ENCODE measurements at places on chromosomes 1 and 21.

- DNase-seq, result no peak
Observed at GRCh38 chr1:192966073-192966472, 93.1 kb downstream of the UCHL5 start.

- no peak for DNase-seq
Observed at GRCh38 chr21:45097827-45098387, 23.5 kb downstream of the ADARB1 start.

DNA sequence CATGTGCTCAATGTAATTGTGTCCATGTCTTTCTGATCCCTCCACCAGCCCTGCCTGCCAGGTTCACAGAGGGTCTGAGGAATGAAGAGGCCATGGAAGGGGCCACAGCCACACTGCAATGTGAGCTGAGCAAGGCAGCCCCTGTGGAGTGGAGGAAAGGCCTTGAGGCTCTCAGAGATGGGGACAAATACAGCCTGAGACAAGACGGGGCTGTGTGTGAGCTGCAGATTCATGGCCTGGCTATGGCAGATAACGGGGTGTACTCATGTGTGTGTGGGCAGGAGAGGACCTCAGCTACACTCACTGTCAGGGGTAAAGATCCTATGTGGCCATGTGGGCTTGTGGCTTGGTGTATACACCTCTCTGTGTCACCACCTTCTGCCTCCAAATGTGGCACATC is 91.4 kb downstream of the OBSCN start:
- no peak for DNase-seq

DNA sequence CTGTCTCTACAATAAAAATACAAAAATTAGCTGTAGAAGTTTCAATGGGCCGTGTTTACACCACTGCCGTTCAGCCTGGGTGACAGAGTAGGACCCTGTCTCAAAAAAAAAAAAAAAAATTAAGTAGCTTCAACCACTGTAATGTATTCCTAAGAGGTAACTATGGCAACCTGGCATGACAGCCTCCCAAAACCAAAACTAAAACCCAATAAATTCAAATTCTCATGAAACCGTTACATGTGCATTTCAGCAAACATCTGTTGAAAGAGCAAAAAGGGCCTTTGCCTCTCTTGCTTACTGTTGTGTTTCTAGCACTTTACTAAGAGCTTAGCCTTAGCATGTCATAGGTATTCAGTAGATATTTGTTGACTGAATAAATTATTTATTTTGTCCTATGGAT is 33.5 kb downstream of the ODR4 start:
- no peak for DNase-seq

- DNase-seq, result no peak
Observed at GRCh38 chr21:34596561-34597271, 18.2 kb downstream of the RCAN1 start.

DNA sequence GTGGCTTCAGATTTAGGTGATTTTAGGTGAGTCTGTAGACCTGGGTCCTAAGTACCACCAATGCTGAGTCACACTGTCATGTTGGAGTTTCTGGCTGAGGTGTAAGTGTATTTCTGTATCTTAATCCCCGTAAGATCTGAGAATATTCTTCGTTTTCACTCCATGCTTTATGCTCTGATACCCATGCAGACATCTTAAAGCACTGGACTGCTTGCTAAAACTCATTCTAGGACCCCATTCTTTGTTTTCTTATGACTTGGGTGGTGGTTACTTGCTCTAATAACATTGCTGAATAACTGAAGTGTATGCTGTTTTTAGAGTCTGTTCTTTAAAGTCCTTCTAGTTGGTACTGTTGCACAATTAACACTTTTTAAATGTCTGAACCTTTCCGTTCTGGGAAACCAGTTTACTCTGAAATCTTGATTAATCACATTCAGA is 36.6 kb downstream of the CDC42 start:
- DNase-seq, result no peak

DNA sequence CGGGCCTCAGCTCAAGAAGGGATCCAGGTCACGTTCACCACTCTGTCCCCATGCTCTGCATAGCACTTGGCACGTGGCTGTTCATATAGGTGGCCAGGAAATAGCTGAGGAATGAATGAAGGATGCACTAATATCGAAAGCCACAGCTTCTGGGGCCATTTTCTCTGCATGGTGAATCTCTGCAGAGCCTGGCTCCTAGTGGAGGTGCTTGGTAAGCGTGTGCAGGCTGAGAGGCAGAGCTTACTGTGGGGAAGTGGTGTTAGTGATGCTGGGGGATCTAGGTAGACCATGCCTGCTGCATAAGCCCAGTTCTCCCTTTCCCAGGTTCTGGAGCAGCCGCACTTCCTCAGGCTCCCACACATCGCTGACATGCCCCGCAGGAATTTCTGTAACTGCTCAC is 8.3 kb downstream of the CSRP1 start:
- DNase-seq, result no peak

- DNase-seq, result no peak
Observed at GRCh38 chr1:54989473-54989872, 9.0 kb downstream of the TMEM61 start.

- no peak for DNase-seq
Observed at GRCh38 chr1:17274186-17275170, 25.6 kb downstream of the PADI3 start.

- DNase-seq, result no peak
Observed at GRCh38 chr1:26794391-26794790, 6.6 kb downstream of the PIGV start.

GRCh38 chr1:177471244-177471643 is 300.5 kb downstream of the BRINP2 start:
- DNase-seq, result no peak

- DNase-seq, result no peak
Observed at GRCh38 chr1:119676571-119677206, 28.6 kb upstream of the ZNF697 start.

DNA sequence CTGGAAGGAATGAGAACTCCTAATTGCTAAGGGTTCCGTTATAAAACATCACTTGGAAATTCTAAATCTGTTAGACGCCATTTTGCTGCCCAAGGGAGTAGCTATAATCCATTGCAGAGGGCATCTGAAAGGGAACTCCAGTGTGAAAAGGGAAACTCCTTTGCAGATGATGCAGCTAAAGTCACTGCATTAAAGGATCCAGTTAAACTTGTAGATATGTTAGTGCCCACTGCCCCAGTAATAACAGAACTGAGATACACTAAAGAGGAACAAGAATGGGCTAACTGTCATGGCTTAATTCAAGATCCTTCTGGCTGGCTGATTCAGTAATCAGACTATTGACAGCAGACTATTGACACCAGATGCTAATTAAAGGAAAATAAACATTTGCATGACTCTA is 81.8 kb upstream of the KIAA0040 start:
- no peak for DNase-seq

DNA sequence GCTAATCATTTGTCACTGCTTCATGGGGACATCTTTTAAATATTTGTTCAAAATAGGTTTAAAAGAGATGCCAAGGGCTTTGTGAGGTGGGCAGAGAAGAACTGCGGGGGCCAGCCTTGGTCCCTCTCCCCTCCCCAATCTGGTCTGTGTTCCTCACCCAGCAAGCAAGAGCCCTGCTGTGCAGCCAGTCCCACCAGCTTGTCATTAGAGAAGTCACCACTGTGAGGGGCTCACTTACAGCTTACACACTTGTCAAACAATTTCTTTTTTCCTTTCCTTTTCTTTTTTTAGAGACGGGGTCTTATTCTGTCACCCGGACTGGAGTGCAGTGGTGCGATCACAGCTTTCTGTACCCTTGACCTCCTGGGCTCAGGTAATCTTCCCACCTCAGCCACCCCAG is 10.4 kb upstream of the CDK18 start:
- DNase-seq, result no peak

- DNase-seq, result no peak
Observed at GRCh38 chr1:94743862-94744261, 76.3 kb upstream of the SLC44A3 start.

- DNase-seq, result no peak
Observed at GRCh38 chr1:52268372-52268771, 97.6 kb downstream of the CC2D1B start.

GRCh38 chr1:193741228-193741627 is 554.8 kb upstream of the B3GALT2 start:
- no peak for DNase-seq

- no peak for DNase-seq
Observed at GRCh38 chr1:165376041-165376810, 19.7 kb upstream of the LMX1A start.

- no peak for DNase-seq
Observed at GRCh38 chr1:234602334-234603220, 7.4 kb downstream of the IRF2BP2 start.

GRCh38 chr1:96538883-96539282 is 182.7 kb upstream of the PTBP2 start:
- no peak for DNase-seq

GRCh38 chr1:169345511-169345910 is 22.1 kb downstream of the NME7 start:
- no peak for DNase-seq

DNA sequence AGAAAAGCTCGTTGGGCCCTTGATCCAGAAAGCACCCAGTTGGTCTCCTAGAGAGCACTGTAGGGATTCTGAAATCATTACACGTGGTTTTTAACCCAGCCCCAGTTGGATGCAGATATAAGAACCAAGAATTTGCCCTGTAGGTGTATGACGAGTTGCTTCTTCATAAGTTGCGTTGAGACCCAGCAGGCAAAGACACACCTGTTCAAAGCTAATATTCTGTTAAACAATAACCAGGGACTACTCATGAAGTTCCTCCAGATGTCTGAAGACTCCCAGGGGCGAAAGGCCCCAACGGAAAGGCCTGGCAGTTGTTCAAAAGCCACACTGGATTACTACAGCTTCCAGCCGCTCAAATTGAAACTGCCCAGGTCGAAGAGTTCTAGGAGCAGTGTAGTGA is 88.6 kb upstream of the HNRNPU start:
- no peak for DNase-seq

DNA sequence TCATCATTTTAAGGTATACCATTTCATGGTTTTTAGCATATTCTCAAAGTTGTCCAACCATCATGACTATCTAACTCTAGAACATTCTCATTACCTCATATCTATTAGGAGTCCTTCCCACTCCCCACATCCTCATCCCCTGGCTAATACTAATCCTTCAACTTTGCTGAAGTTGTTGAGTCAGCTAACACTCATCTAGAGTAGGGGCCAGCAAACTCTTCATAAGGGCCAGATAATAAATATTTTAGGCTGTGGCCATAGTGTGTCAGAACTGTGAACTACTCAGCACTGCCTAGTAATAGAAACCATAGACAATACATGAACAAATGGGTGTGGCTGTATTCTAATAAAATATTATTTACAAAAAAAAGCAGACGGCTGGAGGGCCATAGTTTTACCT is 43.0 kb downstream of the TOR3A start:
- no peak for DNase-seq

DNA sequence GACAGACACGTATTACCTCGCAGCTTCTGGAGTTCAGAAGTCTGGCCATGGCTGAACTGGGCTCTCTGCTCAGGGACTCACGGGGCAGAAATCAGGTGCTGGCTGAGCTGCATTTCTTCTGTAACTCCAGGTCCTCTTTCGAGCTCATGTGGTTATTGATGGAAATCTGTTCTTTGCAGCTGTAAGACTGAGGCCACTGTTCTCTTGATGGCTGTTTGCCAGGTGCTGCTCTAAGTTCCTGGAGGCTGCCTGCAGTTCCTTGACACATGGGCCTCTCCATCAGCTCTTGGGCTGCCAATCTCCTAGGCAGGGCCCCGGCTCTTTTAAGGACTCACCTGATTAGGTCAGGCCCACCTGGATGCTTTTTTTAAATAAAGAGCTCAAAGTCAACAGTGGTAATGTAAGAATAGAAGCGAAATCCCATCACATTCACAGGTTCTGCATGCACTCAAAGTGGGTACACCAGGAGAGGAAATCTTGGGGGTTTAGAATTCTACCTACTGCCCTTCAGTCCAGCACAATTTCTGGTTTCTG is 139.1 kb downstream of the KAZN start:
- DNase-seq, result no peak

DNA sequence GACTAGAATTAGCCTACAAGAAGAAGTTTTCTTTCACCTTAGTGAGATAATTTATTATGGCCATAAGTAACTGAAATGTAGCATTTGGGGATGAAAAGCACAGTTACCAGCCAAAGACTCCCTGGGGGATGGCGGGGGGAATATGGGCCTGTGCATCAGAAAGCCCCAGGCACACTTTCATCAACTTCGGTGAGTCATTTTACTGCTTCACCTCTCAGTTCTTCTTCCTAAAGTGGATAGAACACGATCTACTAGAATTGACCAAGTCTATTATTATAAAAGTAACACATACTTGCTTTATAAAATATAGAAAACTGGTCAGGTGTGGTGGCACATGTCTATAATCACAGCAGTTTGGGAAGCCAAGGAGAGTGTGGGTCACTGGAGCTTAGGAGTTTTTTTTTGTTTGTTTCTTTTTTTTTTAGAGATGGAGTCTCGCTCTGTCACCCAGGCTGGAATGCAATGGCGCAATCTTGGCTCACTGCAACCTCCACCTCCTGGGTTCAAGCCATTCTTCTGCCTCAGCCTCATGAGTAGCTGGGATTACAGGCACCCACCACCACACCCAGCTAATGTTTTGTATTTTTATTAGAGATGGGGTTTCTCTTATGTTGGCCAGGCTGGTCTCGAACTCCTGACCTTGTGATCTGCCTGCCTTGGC is 141.8 kb downstream of the ZZZ3 start:
- no peak for DNase-seq

- no peak for DNase-seq
Observed at GRCh38 chr1:974687-975328, 7.1 kb downstream of the PERM1 start.

- DNase-seq, result no peak
Observed at GRCh38 chr1:200364831-200365230, 45.0 kb downstream of the ZNF281 start.

GRCh38 chr21:15552914-15553494 is 176.8 kb upstream of the USP25 start:
- no peak for DNase-seq

DNA sequence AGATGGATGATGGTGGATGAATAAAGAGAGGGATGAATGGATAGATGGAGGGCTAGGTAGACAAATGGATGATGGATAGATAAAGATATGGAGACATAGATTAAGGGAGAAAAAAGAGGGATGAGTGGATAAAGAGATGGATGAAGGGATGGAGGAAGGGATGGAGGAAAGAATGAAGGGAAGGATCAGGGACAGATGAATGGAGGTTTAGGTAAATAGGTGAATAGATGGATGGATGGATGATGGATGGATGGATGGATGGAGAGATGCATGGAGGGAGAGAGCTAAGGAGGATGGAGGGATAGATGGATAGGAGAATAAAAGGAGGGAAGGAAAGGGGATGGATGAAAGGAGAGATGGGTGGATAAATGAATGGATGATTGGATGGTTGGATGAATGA is 28.8 kb downstream of the PLXNA2 start:
- DNase-seq, result no peak

All from activated T-helper 9 cell treated with anti-CD3 and anti-CD28 coated beads, Interleukin-2, amount 50 U/mL, for 16 hours (primary cell).